ENCODE measurements at places on chromosomes 2 and 18.

- no peak for DNase-seq
Measured at GRCh38 chr2:181157326-181157725, 176.9 kb downstream of the UBE2E3 start.

GRCh38 chr2:96493072-96493471, 12.1 kb downstream of the NEURL3 start:
- DNase-seq = no peak

GRCh38 chr2:113848758-113849415, 41.0 kb upstream of the ACTR3 start:
- no peak for DNase-seq

GRCh38 chr2:174614261-174614660, 16.7 kb upstream of the WIPF1 start:
- no peak for DNase-seq

- no peak for DNase-seq
Measured at GRCh38 chr18:74695170-74695569, 97.5 kb downstream of the ZNF407 start.

All from substantia nigra (tissue), 51 donors.